ENCODE measurements at places on chromosomes 5 and 9.

DNA sequence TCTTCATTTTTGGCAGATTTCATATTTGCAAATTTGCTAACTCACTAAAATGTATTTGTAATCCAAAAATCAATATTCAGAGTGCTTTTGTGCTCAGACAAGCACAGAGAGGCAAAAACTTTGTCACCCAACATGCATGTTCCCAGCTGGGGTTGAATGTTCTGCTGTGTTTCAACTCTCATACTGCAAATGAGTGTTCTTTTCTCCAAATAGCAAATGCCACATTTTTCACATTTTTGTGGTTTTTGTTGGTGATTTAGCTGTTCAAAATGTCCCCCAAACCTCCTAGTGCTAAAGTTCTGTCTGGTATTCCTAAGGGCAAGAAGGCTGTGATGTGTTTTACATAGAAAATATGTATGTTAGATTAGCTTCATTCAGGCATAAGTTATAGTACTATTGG is 87.3 kb upstream of the PCSK5 start:
- DNase-seq: peak; percentile 35

GRCh38 chr5:56175488-56175887 is 57.6 kb downstream of the ANKRD55 start:
- peak; percentile 58 for DNase-seq

- DNase-seq: no peak
Observed at GRCh38 chr5:87588316-87588715, 175.6 kb upstream of the CCNH start.

DNA sequence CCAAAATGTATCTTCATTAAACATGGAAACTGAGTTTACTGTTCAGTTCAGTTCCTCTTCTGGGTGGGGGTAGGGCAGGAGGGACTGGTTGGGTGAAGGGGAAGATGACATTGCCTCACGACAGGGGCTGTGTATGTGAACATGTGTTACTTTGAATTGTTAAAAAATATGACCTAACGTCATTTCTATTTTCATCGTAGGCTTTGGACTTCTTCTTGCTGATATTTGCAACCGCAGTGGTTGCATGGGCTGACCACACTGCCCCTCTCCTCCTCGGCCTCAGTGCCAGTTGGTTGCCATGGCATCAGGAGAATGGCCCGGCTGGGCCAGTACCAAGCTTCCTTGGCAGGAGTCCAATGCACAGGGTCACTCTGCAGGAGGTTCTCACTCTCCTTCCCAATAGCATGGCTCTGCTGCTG is 41.5 kb downstream of the HACD4 start:
- no peak for DNase-seq

DNA sequence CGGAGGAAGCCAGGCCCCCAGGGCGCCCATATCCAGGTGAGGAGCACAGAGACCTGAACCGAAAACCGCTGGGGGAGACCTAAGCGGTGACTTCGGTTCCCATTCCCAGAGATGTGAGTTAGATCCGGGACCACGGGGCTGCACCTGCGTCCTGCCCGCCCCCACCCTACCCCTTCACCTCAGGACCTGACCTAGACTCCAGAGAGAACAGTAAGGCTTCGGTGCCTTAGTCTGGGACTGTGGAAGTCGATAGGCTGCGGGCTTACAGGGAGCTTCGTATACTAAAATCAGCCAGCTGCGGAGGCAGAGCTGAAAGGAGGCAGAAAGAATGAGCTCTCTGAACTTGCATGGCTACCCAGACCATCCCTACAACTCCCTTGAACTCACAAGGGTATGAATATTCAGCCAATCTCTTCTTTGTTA is 518 bp upstream of the FAM13B start:
- no peak for DNase-seq

DNA sequence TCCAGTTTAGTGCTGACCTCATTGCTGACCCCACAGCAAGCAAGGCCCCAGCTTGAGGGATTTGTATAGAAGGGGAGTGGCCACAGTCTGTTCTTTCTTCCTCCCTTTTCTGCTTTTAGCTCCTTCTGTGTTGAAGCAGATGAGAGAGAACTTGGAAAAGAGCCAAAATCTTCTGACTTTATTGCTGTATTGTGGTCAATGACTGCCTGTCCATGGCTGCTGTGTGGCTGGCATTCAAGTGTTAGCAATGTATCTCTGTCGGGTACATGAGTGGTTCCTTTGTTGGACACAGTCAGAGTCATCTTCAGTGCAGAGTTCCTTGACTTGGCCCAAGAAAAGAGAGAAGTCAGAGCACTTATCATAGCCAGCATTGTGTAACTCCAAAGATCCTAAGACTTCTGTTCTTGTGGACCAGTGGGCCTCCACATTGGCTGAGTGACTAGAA is 154.1 kb downstream of the LRRC70 start:
- no peak for DNase-seq

GRCh38 chr5:133123297-133123696 is 71.5 kb downstream of the HSPA4 start:
- DNase-seq: no peak

GRCh38 chr9:77598524-77598923 is 49.6 kb downstream of the GNA14 start:
- peak; percentile 15 for DNase-seq

DNA sequence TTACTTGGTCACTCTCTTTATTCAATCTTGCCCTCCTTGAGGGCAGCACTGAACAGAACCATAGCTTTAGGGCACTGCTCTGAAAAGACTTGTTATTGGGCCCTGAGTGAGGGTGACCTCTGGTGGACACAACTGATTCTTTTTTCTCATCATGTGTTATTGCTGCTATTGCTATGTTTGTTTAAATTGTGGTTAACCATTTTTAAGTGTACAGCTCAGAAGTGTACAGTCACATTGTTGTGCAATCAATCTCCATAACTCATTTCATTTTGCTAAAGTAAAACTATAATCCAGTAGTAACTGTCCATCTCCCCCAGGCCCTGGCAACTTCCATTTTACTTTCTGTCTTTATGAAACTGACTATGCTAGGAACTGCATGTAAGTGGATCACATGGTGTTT is 351.1 kb upstream of the RIOK2 start:
- peak; percentile 75 for DNase-seq

GRCh38 chr5:74638970-74639806 is 1.3 kb downstream of the ENC1 start:
- DNase-seq: no peak

GRCh38 chr9:74293479-74293878 is 203.7 kb upstream of the RORB start:
- no peak for DNase-seq

GRCh38 chr9:99076483-99077171 is 28.3 kb upstream of the TGFBR1 start:
- DNase-seq: no peak

DNA sequence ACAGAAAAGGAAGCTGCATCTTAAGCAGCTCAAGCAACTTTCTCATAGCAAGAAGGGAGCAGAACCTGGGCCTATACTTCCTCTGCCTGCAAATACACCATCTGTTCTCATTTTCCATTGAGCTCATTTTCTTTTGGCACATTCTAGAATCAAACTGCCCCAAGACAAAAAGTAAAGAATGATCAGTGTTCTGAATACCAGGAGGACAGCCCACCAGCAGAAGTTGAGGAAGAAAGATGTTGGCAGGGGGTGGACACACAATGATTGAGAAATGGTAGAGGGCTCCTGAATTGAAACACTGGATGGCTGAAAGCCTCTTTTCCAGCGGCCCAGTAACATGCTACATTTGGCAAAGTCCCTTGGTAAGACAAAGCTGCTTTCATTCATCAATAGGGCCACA is 171.8 kb downstream of the MED10 start:
- no peak for DNase-seq

All from AG08395 (cell line).